ENCODE measurements at places on chromosomes 16 and 17.
A peak's percentile ranks its signal among the peaks of the same experiment; 100 is the strongest.

GRCh38 chr16:22816475-22816874 is 2.5 kb downstream of the HS3ST2 start:
- no peak for DNase-seq

DNA sequence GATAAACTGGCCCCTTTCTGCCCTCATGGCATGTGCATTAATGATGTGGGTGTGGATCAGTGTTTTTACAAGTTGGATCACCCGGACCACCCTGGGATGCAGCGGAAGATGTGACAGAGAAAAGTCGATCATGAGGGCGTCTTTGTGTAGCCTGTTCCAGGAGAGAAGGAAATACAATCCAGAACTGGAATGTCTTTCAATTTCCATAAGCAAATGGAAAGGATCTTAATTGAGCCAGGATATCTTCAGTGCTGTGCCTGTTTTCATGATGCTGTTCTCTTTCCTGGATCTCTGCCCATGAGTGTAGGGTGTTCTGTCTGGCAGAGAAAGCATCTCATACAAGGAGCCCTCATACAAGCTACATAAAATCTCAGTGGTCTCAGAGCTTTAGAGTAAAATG is 481.4 kb downstream of the XYLT1 start:
- DNase-seq = no peak

GRCh38 chr16:55081622-55082590 is 151.2 kb downstream of the IRX5 start:
- DNase-seq = no peak

DNA sequence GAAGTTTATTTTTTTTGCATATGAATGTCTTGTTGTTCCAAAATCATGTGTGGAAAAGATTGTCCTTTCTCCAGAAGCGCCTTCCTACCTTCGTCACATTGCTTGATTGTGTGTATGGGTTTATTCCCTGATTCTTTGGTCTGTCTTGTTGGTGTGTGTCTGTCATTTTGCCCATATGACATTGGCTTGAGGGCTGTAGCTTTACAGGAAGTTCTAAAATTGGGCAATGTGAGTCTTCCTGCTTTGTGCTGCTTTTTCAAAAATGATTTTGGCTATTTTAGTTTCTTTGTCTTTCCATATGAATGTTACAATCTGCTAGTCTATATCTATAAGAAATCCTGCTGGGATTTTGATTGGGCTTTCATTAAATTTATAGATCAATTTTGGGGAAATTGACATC is 217.2 kb downstream of the SNX29 start:
- DNase-seq = no peak

DNA sequence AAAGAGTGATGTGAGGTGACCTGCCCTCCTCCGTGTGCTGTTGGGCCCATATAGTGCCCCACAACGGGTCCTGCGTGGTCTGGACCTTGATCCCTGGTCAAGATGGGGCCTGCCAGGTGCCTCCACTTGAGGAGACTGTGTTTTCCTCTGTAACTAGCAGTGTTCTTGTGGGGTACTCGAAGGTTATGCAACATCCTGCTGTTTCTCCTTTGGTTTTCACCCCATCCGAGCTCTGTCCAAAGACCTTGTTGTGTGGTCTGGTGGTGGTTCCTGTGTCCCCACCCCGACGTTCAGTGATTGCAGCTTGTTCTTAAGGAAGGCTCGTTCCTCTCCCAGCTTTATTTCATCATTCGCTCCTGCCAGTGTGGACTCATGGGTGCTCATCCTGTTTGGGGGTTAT is 38.7 kb upstream of the ZNF750 start:
- no peak for DNase-seq

DNA sequence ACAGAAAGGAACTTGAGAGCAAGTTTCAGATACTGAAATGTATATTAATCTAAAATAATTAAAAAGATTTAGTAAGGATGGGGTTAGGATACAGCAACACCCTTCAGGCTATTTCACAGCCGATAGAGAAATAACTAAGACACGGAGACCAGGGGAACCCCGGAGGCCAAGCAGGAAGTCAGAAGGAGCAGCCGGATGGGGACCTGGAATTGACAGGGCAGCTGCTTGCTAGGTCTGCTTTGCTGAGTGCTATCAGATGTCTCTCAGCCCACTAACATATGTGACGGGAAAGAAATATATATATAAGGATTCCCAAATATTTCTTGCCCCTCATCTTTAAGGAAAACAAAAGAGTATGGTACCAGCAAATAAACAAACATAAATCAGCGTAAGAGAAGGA is 154.1 kb upstream of the CDH5 start:
- DNase-seq = no peak

- DNase-seq = no peak
These were observed 1.3 kb downstream of the PFN1 start for GRCh38 chr17:4947010-4947410.

DNA sequence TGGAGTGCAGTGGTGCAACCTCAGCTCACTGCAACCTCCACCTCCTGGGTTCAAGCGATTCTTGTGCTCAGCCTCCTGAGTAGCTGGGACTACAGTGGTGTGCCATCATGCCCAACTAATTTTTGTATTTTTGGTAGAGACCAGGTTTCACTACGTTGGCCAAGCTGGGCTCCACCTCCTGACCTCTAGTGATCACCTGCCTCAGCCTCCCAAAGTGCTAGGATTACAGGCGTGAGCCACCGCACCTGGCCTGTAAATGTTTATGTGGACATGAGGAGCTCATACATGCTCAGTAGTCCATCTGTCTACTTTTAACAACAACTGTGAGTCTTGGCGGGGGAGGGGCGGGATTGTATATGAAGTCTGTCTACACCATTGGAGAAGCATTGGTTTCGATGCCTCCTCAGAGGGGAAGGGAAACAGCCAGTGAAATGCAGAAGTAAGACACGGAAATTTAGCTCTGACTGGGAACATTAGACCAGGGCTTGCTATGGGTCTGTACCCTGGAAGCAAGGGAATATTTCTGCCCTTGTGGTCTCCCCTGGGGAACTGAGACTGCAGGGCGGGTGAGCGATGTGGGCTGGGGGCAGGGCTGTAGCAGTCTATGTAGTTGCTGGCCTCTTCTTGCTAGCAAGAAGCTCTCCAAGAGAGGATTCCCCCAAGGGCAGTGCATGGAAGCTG is 9.3 kb downstream of the NUBP1 start:
- DNase-seq = no peak

DNA sequence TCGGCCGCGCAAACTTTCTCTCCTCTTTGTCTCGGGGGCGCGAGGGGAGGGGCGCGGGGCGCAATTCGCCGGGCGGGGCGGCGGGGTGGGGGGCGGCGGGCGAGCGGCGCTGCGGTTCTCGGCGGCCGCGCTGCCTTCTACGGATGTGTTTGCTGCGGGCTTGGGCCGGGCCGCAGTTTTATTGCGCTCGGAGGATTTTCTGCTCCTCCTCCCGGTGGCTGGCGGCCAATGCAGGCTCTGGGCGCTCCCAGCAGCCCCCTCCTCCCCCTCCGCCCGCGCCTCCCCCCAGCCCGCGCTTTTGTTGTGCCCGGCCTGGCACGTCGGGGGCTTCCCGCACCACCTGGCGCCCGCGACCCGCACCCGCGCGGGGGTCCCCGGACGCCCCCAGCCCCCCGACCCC is at the start of gene TIMP2:
Gene TIMP2 (minus strand): TSS at position 154 of the 400 bp plus-strand sequence. CDS start 299 bp downstream, outside the sequence.
- peak; percentile 64 for DNase-seq

DNA sequence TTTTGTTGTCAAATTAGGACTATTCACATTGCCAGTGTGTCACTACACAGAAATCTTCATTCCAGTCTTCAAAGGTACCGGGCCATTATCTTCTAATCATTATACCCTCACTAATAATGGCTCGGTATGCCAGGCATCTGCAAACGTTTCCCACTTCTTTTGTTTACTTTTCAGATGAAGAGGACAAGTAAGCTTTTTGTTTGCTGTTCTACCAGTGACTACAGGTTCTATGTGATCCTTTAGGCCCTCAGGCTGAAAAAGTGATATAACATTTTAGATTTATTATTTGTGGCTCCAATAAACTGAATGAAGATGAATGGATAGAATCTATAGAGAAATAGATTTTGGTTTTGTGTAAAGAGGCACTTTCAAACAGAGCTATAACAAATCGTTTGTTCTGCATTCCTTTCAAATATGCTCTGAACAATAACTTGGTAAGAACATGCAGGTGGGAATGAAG is 403 bp upstream of the KRTAP3-1 start:
- DNase-seq = peak; percentile 51

DNA sequence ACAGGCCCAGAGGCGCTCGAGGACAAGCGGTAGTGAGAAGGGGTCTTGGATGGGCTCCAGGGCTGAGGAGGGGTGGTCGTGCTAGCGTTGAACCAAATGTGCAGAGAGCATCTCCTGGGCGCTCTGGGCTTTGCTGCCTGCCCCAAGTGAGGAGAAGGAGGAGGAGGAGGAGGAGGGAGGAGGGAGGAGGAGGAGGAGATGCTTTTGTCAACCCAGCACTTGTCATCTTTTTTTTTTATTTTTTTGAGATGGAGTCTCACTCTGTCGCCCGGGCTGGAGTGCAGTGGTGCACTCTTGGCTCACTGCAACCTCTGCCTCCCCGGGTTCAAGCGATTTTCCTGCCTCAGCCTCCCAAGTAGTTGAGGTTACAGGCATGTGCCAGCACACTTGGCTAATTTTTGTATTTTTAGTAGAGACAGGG is 59.8 kb downstream of the PGS1 start:
- no peak for DNase-seq

DNA sequence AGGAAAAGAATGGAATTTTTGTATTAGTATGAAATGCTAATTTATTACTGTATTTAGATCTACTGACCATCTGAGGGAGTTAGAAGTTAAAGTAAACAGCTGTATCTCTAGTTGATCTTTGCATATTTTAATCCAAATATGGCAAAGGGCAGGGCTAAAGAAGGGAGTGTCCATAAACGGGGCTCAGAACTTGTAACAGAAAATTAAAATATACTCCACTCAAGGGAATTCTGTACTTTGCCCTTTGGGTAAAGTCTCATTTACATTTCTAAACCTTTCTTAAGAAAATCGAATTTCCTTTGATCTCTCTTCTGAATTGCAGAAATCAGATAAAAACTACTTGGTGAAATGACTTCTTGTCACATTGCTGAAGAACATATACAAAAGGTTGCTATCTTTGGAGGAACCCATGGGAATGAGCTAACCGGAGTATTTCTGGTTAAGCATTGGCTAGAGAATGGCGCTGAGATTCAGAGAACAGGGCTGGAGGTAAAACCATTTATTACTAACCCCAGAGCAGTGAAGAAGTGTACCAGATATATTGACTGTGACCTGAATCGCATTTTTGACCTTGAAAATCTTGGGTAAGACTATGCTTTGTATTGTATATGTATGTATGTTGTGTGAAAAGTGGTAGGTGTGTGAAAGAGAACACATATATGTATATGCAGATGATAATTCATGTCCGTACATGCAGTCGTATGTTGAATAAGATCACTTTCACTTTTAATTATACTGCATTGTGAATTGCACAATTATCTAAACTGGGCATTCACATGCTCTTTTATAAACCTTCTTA is at the start of gene ASPA:
Gene ASPA (plus strand): TSS at position 186 of the 799 bp plus-strand sequence. CDS start 163 bp downstream, at position 349.
- DNase-seq = no peak

- peak; percentile 34 for DNase-seq
These were observed 10.5 kb downstream of the DOK4 start for GRCh38 chr16:57475711-57476339.

GRCh38 chr16:81649561-81650184 is 129.4 kb upstream of the PLCG2 start:
- no peak for DNase-seq

DNA sequence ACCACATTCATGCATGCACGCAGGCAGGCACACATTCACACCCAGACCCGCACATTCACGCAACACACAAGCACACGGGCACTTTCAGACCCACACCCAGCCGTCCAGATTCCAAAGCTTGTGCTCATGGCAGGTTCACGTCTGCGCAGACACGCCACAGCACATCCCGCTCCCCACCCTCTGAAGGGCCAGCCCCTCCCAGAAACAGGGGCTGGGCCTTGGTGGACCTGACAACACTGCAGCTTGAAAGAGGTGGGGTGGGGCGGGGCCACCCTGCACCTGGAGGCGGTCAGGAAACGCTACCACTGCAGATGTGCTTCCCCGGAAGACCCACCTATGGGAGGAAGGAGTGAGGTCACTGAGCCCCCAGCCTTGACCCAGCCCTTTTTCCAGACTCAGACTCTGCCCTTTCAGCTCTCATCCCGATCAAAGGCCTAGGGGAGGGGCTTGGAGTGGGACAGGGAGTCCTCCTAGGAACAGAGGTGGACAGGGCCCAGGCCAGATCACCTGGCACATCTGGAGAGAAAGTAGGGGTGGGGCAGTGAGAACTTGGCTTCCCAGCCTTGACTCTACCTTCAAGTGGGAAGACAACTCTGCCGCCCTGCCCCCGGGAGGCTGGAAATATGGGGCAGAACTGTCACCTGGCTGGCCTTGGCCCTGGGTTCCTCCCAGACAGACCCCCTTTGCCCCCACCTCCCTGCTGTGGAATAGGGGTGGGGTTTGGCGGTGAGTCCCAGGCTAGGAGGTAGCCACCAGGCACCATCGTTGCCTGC is 11.0 kb downstream of the P3H4 start:
- peak; percentile 92 for DNase-seq

Data from HT-29 (cell line).